ENCODE measurements at places on chromosomes 11 and 22. TPM values are rescaled to one million over a fixed set of nuclear protein-coding genes. Genes with fewer than 3 reads are reported as not detected.

DNA sequence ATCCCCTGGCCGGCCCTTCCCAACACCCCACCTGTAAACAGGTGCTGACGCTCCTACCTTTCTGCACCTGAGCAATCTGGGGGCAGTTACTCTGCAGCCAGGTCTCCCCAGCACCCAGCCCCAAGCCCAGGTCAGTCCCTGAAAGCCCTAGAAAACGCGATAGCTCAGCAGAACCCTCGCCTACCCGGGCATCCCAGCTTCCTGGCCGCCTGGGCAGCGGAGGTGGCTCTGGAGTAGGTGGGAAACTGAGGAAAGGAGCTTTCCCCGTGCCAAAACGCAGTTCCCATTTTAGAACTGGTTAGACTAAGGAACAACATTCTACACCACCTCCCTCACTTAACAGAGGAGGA is 445 bp downstream of the SYTL2 start:
- peak overlapping the region; percentile 72 for H3K27ac ChIP-seq
- peaks cover 26% of the 10 kb centered on the region for H3K4me1 ChIP-seq
- H3K27me3 ChIP-seq = no peaks in the 10 kb centered on the region
- peak overlapping the region; percentile 86 for H3K4me3 ChIP-seq
- DNase-seq = no peak

GRCh38 chr11:122046846-122047245 is 69.2 kb downstream of the BLID start:
- no peak for DNase-seq
- H3K36me3 ChIP-seq = no peaks in the 10 kb centered on the region

DNA sequence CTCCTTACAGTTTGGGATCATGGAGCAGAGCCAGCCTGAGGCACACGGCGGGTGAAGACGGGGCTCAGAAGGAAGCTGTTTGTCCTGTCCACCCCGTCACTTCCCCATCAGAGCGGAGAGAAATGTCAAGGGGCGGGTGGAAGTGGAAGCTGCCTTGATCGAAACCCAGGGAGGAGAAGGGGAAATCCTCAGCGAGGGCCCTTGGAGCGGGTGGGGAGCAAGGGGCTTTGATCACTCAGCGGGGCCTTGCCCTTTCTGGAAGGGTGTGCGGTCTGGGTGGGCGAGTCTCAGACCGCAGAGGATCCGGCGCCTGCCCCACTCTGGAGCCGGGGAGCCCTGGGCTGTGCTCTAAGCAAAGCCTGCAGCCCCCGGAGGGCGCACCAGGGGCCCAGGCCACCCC is 320.4 kb downstream of the NTM start:
- H3K27ac ChIP-seq = no peak overlapping the region
- no peak overlapping the region for H3K4me3 ChIP-seq
- peaks cover 2% of the 10 kb centered on the region for H3K4me1 ChIP-seq

GRCh38 chr11:76602431-76602861 is 68.1 kb downstream of the LRRC32 start:
- H3K4me3 ChIP-seq = no peak overlapping the region
- H3K36me3 ChIP-seq = no peaks in the 10 kb centered on the region
- no peak for DNase-seq
- no peak overlapping the region for H3K27ac ChIP-seq
- no peaks in the 10 kb centered on the region for H3K27me3 ChIP-seq

DNA sequence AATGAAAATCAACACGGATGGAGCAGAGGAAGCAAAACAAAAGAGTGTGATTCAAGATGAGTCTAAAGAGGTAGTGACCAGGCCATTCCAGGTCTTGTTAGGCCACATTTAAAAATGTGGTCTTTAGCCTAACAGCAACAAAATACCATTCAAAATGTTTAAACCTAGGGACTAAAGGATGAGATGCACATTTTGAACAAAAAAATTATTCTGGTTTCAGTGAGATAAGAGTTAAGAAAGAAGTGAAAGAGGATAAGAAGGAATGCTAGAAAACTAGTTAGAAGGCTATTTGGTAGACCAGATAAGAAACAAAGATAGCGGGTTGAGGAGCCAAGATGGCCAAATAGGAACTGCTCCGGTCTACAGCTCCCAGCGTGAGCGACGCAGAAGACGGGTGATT is 85.2 kb downstream of the CWF19L2 start:
- no peaks in the 10 kb centered on the region for H3K4me1 ChIP-seq
- no peaks in the 10 kb centered on the region for H3K27me3 ChIP-seq
- no peak for DNase-seq
- H3K36me3 ChIP-seq = peaks cover 12% of the 10 kb centered on the region
- no peak overlapping the region for H3K4me3 ChIP-seq

Gene XRCC6
- total RNA-seq = 359 TPM

Gene KDM4D
- 1.4 TPM for total RNA-seq

Gene CCDC81
- total RNA-seq = 0.16 TPM

- H3K4me3 ChIP-seq = no peak overlapping the region
- H3K27ac ChIP-seq = no peak overlapping the region
- no peak for DNase-seq
- H3K27me3 ChIP-seq = no peaks in the 10 kb centered on the region
- H3K36me3 ChIP-seq = no peaks in the 10 kb centered on the region
- no peaks in the 10 kb centered on the region for H3K4me1 ChIP-seq
Measured at GRCh38 chr11:6650104-6650503, 5.5 kb downstream of the DCHS1 start.

Gene CCDC87
- total RNA-seq = 0.12 TPM

Gene TSPAN32
- 20.5 TPM for total RNA-seq

- H3K4me1 ChIP-seq = no peaks in the 10 kb centered on the region
- H3K36me3 ChIP-seq = no peaks in the 10 kb centered on the region
- H3K27me3 ChIP-seq = peaks cover 49% of the 10 kb centered on the region
- DNase-seq = no peak
- no peak overlapping the region for H3K4me3 ChIP-seq
Measured at GRCh38 chr11:17719938-17720795, 796 bp downstream of the MYOD1 start.
